Panc1 (cell line): ENCODE measurements at places on chromosomes 2 and 18.

DNA sequence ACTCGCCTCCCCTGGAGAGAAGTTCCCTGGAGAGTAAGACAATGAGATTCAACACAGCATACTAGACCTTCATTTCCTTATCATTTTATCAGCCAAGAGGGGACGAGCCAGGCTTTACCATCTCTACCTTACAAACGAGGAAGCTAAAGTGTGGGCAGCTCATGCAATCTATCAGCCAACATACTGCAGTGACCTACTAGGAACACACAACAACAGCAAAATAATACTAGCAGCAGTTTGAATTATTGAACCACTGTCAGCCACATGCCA is 60.0 kb upstream of the TEX51 start:
- no peak for DNase-seq

GRCh38 chr2:168052773-168053172 is 194.6 kb downstream of the STK39 start:
- DNase-seq, result no peak

DNA sequence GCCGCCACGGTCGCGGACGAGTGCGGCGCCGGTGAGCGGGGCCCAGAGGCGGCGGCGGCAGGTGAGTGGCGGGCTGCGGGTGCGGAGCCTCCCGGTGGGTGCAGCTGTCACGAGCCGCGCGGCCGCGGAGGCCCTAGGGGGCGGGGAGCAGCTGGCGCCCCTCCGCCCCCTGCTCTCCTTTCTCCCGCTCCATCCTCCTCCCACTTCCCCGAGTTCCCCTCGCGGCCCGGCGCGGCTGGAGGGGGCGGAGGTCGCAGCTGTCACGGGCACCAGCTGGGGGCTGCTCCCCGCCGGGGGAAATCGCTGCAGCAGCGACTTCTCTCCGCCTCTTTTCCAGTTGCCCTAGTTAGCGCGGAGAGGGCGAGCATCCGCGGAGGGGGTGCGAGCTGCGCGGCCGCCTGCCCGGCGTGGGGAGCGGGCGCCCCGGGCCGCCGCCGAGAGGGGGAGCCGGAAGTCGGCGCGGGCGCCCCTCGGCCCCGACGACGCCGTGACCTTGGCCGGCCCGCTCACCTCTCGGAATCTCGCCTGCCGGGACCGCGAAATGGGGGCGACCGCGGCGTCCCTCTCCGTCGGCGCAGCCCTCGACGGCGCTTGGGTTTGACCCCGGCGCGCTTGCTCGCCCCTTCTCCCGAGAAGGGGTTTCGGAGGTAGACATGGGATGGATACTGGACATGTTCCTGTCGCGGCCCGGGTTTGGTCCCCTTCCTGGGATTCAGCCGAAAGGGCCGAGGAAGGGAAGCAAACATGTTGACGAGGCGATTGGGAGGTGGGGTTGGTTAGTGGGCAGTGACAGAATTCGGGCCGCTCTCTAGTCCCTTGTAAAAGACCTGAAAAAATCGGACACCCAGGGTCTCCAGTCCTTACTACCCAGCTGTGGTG is 727 bp downstream of the NCOA1 start:
- DNase-seq, result no peak

- DNase-seq, result no peak
Measured at GRCh38 chr2:63891488-63892030, 49.9 kb downstream of the UGP2 start.

- DNase-seq, result no peak
Measured at GRCh38 chr18:47323158-47323557, 71.7 kb upstream of the SKOR2 start.

DNA sequence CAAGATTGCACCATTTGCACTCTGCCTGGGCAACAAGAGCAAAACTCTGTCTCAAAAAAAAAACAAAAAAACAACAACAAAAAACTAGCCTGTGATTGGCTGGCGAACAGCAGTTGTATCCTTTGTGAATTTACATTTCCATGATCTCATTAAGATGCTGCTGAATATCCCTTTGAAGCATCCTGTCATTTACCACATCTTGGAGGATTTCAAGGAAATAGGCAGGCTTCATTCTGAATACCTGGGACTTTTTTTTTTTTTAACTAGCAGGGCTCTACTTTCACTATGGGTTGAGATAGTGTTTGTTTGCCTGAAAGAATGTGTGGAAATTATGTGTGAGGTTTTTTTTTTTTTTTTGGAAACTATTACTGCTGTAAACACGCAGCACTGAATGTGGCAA is 49.6 kb upstream of the RPL31 start:
- DNase-seq, result no peak

DNA sequence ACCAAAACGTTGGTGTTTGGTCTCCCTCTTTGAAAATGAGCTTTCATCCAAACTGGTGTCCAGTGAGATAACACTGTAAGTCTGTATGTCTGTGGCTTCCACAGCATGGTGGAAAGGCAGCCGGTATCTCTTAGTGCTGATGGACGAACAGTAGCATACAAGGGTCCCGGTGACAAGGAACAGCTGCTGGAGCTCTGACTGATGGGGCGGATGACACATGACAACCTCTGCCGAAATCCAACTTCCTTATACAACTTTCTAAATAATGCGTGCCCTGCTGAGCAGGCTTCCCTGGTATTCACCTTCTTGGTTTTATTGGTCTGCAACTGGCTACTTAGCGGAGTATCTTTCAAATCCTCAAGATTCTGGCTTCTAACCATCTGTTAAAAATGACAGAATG is 216.2 kb downstream of the SRBD1 start:
- no peak for DNase-seq

DNA sequence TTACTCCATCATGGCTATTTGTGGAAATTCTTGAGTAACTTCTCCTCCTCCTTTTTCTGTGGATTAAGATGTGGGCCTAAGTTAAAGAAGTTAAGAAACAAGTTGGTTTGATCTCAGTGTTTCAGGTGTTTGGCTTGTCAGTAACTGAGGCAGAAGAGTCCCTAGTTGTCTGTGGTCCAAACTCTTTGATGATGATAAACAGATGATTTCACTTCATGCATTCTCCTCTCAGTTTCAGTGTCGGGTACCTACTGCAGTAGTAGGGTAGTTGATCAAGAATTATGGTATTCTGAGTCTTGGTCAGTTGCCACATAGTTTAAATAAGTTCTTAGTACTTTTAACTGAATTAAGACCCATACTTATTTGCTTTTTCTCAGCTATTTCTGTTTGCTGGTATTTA is 85.6 kb downstream of the NCOA1 start:
- DNase-seq, result no peak

DNA sequence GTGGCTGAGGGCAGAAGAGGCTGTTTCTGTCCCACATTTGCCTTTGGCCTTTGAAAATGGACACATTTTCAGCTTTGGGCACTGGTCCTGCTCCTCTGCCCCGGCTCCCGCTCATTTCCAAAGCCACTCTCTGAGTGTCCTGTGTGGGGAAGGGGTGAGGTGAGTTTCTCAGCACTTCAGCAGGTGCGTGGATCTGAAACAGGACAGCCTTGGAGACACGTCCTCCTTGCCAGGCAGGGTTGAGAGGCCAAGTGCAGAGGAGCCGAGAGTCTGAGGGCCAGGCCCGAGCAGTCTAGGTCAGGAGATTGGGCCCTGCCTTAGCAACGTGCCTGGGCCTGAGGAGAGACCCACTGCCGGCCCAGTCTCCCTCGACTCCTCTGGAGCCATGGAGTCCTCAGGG is 21.9 kb upstream of the ALPI start:
- DNase-seq, result no peak
